ENCODE measurements at places on chromosomes 11 and 22.

DNA sequence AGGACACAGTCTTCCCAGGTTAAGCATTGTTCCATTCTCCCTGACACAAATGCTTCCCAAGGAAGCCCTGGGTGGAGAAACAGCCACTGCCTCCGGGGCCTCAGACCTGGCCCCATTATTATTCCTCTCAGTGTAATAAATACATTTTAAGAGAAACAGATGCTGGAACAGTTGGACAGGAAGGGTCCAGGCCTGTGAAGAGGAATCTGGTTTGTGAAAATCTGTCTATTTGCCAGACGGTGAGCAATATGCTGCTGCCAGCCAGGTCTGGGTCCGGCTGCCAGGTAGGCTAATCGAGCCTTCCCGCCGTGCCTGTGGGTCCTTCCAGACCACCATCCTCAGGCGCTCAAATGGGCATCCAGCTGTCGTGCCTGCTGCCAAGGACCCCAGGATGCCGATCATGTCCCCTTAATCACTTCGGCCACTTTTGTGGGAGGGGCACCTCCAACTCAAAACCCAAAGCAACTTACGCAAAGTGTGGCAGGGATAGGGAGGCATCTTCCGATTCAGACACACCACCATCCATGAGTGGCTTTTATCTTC is 528.4 kb downstream of the MIAT start:
- no peak for DNase-seq

- no peak for DNase-seq
These were observed 74.8 kb upstream of the NECTIN1 start for GRCh38 chr11:119803726-119804294.

DNA sequence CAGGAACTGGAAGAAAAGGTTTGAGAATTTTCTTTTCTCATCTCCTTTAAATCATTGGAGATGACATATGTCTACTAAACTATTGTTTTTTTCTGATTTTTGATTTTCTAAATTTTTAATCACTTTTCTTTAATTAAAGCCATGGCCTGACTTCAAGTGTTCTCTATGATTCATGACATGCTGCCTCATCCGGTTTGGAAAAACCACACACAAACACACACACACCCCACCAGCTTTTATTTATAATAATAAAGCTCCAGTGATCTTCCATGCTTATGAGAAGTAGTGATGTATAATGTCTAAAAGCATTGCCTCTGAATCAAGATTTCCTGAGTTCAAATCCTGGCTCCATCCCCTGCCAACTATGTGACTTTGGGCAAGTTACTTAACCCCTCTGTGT is 179.2 kb downstream of the SPON1 start:
- no peak for DNase-seq

DNA sequence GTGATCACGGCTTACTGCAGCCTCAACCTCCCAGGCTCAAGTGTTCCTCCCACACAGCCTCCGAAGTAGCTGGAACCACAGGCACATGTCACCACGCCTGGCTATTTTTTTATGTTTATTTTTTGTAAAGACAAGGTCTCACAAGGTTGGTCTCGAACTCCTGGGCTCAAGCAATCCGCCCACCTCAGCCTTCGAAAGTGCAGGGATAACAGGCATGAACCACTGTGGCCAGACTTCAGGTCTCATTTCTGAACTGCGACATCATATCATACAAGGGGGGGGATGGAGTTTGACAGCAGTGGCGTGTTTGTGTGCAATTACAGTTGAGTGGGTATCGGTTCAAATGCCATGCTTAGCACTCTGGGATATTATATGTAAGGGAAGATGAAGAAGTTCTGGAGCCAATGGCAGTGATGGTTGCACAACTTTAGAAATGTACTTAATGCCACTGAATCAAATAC is 6.9 kb downstream of the NAALADL1 start:
- no peak for DNase-seq

DNA sequence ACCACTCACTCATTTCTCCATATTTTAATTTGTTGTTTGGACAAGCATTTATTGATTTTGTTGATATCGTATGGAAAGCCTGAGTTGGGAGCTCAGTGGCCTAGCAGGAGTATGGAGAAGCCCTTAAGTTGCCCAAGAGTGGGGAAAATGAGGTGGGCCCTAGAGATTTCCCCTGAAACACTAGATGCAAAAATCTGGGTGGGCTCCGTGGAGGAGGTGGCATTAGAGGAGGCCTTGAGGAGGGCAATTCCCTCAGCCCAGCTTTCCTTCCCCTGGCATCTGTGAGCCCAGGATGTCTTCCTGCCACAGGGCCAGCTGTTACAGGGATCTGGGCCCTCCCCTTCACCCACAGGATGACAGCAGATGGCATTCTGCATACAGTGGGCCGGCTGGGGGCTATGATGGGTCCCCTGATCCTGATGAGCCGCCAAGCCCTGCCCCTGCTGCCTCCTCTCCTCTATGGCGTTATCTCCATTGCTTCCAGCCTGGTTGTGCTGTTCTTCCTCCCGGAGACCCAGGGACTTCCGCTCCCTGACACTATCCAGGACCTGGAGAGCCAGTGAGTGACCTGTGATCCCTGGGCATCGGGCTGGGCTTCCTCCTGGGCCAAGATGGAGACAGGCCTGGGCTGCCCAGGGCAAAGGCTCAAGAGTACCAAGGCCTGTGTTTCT is 21.6 kb upstream of the SLC22A12 start:
- no peak for DNase-seq

DNA sequence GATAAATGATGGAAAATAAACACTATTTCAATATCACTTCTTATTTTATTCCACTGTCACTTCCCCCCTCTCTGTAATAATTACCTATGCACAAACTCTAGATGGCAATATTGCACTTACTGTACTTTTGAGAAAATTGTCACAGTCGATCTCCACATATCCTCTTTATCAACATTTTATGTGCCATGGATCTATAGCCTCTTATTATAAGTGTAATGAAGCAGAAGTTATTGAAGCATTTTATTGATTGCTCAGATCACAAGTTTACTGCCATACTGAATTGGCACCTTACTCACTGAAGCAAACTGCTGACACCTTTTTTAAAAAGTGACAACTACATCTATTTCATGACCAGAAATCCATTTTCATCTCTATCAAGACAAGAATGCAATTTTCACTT is 133.4 kb downstream of the DCDC1 start:
- no peak for DNase-seq

- peak; percentile 82 for DNase-seq
These were observed at the start of gene AHNAK for GRCh38 chr11:62546244-62546928. Gene AHNAK, minus strand, starts transcription at chr11:62546806. Its CDS starts 10,708 bp downstream, at chr11:62536098.

DNA sequence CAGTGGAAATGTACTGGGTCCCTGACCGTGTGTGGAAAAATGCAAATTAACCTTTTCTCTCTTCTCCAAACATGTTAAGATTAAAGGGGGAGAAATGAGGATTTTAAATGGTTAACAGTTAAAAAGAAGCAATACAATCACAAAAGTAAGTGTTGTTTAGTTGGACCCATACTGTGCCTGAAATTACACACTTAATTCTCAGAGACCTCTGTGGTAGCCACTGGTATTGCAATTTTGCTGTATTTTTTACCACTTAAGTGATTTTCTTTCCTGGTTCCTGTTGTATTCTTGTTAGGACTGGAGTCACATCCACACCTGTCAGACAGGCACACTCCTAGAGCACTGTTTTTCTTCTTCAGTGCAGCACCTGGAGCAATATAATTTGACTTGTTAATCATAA is 179.6 kb upstream of the PDGFD start:
- DNase-seq, result no peak

DNA sequence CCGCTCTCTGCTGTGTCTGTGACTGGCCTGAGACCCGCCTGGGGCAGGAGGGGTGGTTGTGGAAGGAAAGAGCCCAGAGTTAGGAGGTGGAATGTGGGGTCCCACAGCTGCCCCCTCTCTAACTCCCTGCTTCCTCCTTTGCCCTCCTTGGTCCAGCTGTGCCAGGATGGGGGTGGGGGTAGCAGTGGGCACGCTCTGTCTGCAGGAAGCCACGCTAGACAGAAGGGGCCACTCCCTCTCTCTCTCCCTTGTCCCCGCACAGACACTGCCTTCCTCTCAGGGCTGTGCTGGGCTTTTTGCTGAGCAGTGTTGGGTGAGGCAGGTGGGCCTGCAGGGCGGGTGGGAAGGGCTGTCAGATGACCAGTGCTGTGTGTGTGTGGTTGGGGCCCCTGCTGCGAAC is 2.0 kb upstream of the SOX10 start:
- DNase-seq, result no peak

DNA sequence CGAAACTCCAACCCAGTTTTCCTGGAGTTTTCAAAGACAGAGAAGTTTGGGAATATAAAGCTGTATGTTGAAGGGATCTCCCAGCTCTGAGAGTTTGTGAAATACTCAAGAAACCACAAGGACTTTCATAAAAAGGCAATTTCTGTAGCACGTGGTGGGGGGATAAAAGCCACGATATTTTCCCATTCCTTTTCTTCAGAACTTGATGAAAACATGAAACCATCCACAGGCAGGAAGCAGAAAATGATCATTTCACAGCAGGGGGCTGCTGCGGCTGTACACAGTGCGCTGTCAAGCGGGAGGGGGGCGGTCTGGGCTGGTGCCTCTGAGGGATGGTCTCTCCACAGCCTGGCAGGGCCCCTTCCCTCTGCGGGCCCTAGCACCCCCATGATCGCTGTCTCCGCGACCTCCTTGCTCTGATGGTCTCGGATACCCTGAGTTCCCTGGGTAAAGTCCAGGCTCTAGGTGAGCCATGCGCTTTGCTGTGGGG is 423.2 kb downstream of the MN1 start:
- no peak for DNase-seq

- DNase-seq, result no peak
These were observed 26.0 kb downstream of the ZNRF3 start for GRCh38 chr22:28909375-28909774.

DNA sequence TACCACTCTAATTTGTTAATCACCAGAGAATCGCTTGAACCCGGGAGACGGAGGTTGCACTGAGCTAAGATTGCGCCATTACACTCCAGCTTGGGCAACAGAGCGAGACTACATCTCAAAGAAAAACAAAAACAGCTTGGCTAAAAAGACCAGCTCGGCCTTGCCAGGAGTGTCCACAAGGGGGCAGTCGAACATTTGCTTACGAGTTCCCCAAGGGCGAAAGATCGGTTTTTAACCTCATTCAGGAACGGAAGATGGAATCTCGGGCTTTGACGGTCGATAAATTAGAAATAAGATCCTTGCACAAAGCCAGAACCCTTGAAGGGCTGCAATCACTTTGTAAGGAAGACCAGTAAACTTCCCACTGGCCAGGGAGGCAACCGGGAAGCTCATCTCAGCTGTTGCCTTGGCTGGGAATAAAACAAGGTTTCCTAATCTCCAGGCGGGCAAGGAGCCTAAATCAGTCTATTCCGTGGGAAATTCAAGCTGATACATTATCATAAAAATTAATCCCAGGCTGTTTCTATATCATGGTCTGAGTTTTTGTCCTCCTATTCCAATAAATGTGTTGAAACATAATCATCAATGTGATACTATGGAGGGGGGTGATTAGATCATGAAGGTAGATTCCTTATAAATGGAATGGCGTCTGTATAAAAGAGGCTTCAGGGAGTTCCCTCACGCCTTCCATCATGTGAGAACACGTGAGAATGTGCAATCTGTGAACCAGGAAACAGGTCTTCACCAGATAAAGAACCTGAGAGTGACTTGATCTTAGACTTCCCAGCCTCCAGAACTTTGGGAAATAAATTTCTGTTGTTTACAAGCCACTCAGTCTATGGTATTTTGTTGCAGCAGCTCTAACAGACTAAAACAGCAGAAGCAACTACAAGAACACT is 14.9 kb upstream of the SLC29A2 start:
- peak; percentile 85 for DNase-seq

- peak; percentile 57 for DNase-seq
These were observed 71.2 kb upstream of the TBCEL start for GRCh38 chr11:120952461-120953434.

DNA sequence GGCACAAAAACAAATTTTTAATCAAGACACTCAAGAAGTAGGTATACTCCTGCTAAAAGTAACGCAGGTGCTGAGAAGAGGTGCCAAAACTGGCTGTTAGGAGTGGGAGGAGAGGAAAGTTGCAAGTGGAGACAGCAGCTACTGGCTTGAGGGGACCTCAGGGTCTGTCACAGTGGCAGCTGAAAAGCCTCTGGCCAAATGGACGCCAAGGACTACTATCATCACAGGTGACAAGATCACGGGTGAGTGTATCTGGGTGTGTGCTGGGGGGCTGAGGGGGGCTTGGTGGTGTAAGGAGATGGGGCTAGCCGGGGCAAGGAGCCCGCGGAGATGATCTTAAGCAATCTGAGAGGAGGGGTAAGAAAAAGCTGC is 687 bp downstream of the ZNF202 start:
- DNase-seq, result peak; percentile 7

GRCh38 chr11:607020-607780 is 8.6 kb downstream of the IRF7 start:
- no peak for DNase-seq

DNA sequence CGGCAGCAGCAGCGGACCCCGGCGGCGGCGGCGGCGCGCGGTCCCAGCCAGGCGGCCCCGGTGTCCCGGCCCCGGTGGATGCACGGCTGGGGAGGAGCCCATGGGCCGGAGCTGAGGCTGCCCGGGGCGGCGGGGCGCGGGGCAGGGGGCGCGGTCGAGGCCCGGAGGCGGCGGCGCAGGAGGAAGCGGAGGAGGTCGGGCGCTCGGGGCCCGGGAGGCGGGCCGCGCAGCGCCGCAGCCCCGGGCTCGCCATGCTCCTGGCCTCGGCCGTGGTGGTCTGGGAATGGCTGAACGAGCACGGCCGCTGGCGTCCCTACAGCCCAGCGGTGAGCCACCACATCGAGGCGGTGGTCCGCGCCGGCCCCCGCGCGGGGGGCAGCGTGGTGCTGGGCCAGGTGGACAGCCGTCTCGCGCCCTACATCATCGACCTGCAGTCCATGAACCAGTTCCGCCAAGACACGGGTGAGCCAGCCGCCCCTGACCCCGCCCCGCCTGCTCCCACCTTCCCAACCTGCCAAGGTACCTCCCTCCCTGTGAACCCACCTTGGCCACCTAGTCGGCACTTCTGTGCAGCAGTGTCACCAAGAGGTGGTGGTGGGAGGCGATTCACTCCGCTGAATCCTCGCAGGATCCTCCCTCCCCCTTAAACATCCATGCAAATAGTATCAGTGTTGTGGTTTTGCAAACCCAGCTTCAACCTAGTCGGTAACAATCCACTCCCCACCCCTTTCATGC is 580 bp downstream of the DTX4 start:
- no peak for DNase-seq

DNA sequence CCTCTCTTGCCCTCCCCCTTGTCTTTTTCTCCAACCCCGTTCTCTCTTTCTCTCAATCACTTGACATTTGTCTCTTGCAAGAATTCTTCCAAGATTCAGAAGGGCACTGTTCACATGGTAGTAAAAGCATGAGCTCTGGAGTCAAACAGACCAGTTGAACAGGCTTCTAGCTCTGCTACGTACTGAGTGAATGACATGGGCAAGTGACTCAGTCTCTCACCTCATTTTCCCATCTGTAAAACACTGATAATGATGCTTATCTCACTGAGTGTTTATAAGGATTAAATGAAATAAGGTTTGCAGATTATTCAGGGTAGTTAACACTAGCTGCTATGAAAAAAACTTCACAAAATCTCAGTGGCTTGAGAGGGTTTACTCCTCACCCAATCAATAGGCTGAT is 5.9 kb upstream of the IL10RA start:
- no peak for DNase-seq

GRCh38 chr11:130124096-130124495 is 35.5 kb upstream of the ST14 start:
- peak; percentile 99 for DNase-seq

Measured in inflammatory macrophage treated with lipopolysaccharide for 4 hours (primary cell).